ENCODE measurements at places on chromosomes 2 and 18. TPM values are rescaled to one million over a fixed set of nuclear protein-coding genes. Genes with fewer than 3 reads are reported as not detected.

Gene ZNF521
- total RNA-seq, result 16.5 TPM

Gene ZNF516
- total RNA-seq, result 25.9 TPM

Gene VIL1
- total RNA-seq, result not detected

Gene BOK
- 41.2 TPM for total RNA-seq

Gene CPLX4
- not detected for total RNA-seq

Gene IDH1
- 106 TPM for total RNA-seq

Gene IL36RN
- not detected for total RNA-seq

Gene EFHD1
- 7.0 TPM for total RNA-seq

DNA sequence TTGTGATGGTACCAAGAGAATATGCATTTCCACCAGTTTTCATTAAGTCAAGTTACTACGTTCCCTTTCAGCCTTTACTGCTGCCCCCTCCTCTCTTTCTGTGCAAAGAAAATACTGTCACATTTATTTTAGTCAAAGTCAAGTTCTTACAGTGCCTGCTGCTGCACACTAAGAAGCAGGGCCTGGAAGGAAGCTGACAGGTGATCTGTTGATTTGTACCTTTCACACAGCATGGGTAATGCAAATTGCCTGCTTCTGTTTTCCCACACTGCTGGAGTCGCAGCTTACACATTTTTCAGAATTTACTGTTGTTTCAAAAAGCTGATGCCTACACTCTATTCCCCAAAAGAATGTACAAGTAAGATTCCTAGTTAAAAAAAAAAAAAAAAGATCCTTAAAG lies 48.7 kb upstream of the CD226 start:
- H3K27me3 ChIP-seq, result no peaks in the 10 kb centered on the region
- peaks cover 15% of the 10 kb centered on the region for H3K36me3 ChIP-seq
- peaks cover 15% of the 10 kb centered on the region for H3K4me1 ChIP-seq

DNA sequence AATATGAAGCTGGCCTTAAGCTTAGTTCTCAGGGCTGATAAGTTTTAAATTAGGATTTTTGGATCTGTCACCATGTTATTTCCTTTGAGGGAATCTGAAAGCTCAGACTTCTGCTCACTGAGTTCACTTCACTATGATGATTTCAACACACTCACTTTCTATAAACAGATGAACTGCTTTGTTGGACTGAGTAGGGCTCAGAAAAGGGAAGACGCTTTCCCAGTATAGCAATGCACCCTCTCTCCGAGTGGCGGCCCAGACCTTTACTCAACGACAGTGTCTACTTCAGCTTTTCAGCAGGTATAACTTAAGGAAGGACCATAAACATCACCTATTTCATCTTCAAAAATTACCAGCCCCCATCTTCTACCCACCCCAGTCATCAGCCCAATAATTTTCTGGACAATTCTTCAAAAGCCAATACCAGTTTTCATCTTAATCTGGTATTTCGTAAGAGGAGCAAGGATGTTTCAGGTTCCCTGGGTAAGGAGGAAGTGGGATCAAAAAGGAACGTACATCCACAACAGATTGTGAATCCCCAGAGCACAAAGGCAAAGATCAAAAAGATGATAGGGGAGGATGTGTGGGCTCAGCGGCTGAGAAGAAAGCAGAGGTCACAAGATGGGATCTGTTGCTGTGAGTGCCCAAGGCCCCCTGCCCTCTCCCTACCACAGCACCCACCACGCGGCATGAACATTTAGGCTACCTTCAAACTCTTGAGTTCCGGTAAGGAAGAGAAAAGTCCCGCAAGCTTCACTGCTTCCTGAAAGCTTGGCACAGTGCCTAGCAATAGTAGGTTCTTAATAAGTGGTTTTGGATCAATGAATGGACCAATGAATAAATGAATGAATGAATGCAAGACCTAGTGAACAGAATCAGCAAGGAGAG lies 41.9 kb downstream of the LPIN2 start:
- peaks cover 96% of the 10 kb centered on the region for H3K4me1 ChIP-seq
- no peaks in the 10 kb centered on the region for H3K27me3 ChIP-seq
- DNase-seq, result no peak

DNA sequence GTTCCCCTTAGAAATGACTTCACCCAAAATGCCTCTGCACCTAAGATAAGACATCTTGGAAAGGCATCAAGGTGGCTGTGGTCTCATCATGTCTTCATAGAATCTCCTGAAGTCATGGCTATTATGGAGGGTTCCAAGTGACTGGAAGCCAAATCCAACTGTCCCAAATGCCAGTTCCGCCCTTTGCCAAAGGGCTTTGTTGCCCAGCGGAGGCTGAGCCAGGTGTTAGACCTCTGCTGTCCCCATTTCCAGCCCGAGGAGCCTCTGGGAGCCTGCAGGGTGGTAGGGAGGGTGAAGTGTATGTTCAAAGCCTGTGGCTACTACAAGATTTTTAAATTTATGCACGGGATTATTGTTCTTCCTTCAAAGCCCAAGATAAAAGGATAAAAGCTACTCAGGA lies 25.7 kb downstream of the RHOB start:
- no peak overlapping the region for H3K4me3 ChIP-seq
- no peaks in the 10 kb centered on the region for H3K36me3 ChIP-seq
- peak; percentile 22 for DNase-seq
- no peaks in the 10 kb centered on the region for H3K27me3 ChIP-seq

DNA sequence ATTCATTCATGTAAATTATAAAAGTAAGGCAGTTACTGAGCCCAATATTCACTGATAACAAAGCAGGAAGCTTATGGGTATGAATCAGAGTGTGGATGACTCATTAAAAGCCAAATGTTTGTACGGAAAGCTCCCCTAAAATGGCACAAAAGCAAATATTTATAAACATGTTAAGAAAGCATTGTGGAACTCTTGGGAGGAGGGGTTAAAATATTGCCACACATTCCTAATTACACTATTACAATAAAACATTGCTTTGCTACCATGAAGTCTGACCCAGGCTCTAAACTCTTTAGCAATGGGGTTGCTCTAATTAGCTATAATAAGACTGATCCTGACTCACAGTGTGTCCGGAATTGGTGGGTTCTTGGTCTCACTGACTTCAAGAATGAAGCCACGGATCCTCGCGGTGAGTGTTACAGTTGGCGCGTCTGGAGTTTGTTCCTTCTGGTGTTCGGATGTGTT lies 110.9 kb downstream of the NAB1 start:
- H3K4me3 ChIP-seq, result no peak overlapping the region
- DNase-seq, result no peak
- H3K27ac ChIP-seq, result no peak overlapping the region
- no peaks in the 10 kb centered on the region for H3K27me3 ChIP-seq

GRCh38 chr2:37631292-37631691 lies 40.1 kb downstream of the CDC42EP3 start:
- H3K4me3 ChIP-seq, result no peak overlapping the region
- H3K4me1 ChIP-seq, result peaks cover 38% of the 10 kb centered on the region
- no peak for DNase-seq
- H3K36me3 ChIP-seq, result no peaks in the 10 kb centered on the region
- peak overlapping the region; percentile 42 for H3K27ac ChIP-seq

DNA sequence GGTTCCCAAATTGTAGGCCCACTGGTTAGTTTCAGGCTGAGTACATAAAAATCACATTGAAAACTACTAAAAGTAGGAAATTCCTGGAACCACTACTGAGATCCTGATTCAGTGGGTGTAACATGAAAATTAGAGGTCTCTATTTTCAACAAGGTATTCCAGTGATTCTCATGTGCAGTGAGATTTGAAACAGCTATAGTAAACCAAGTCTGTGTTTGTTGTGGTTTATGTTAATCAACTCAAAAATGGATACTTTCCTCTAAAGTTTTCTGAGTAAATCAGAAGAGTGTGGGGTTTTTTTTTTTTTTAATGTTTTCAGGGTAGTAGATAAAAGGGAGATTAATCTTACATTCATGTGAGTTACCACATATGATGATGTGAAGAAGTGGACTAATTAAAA lies 42.4 kb upstream of the LIMS1 start:
- H3K4me3 ChIP-seq, result no peak overlapping the region
- no peaks in the 10 kb centered on the region for H3K27me3 ChIP-seq
- no peak for DNase-seq
- H3K4me1 ChIP-seq, result no peaks in the 10 kb centered on the region
- H3K27ac ChIP-seq, result no peak overlapping the region

GRCh38 chr2:88216641-88217040 lies 46.5 kb downstream of the THNSL2 start:
- no peak overlapping the region for H3K4me3 ChIP-seq
- DNase-seq, result no peak
- no peaks in the 10 kb centered on the region for H3K4me1 ChIP-seq
- H3K27ac ChIP-seq, result no peak overlapping the region

DNA sequence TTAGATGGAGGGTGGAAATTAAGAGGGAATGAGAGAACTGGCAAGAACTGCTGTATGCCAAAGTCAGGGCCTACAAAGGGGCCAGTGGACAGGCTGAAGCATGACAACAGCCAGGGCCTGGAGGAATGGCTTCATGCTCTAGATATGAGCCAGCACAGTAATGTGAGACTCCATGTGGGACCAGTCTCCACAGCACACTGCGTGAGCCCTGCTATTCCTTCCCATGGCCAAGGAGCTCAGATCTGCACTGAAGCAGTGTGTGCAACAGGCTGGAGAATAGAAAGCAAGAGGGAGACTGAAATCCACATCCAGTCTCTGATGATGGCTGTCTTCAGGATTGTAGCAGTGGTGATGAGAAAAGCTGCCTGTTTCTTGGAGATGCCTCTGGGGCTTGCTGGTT lies 162.8 kb downstream of the TPGS2 start:
- no peak overlapping the region for H3K4me3 ChIP-seq
- H3K27ac ChIP-seq, result no peak overlapping the region
- H3K27me3 ChIP-seq, result peaks cover 3% of the 10 kb centered on the region

DNA sequence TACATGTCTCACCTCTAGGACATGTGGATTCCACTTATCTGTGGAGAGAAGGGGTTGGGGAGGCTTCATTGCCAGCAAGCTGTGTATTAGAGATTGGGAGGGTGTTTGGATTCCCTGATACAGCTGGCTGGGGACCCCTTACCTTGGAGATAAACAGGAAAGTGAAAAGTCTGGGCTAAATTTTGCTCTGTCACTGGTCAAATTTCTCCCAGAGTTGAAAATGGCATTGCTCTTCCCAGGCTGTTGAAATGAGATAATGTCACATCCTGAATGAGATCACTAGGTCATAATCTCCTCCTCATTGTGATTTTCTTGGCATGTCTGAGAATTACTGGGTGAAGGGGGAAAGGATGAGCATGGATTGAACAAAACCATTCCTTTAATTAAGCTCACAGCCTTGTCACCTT lies 265.0 kb upstream of the PARD3B start:
- H3K4me3 ChIP-seq, result no peak overlapping the region
- H3K4me1 ChIP-seq, result no peaks in the 10 kb centered on the region
- DNase-seq, result no peak
- H3K27me3 ChIP-seq, result no peaks in the 10 kb centered on the region

DNA sequence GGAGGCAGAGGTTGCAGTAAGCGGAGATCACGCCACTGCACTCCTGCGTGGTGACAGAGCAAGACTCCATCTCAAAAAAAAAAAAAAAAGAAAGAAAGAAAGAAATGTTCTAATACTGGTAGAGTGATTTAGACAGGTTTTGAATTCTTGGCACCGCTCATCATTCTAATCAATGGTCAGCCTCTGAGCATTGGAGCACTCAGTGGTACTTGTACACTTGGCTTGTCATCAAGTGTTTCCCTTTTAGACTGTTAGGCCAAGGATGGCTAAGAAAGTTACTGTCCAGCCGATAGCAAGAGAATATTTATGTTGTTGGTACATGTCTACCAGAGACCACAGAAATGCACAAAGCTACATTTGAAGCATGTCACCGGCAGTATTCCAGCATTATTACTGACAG lies 444.1 kb upstream of the RAB12 start:
- no peaks in the 10 kb centered on the region for H3K4me1 ChIP-seq
- DNase-seq, result no peak
- H3K27me3 ChIP-seq, result no peaks in the 10 kb centered on the region
- no peak overlapping the region for H3K27ac ChIP-seq
- H3K4me3 ChIP-seq, result no peak overlapping the region

- H3K27ac ChIP-seq, result no peak overlapping the region
- no peak overlapping the region for H3K4me3 ChIP-seq
- H3K36me3 ChIP-seq, result peaks cover 8% of the 10 kb centered on the region
- H3K4me1 ChIP-seq, result no peaks in the 10 kb centered on the region
These were observed 125.0 kb upstream of the CD226 start for GRCh38 chr18:70072678-70073077.

GRCh38 chr2:41510108-41510507 lies 537.7 kb upstream of the PKDCC start:
- DNase-seq, result peak; percentile 4
- no peak overlapping the region for H3K27ac ChIP-seq
- H3K4me3 ChIP-seq, result no peak overlapping the region
- no peaks in the 10 kb centered on the region for H3K27me3 ChIP-seq
- no peaks in the 10 kb centered on the region for H3K4me1 ChIP-seq

- peak; percentile 37 for DNase-seq
- no peaks in the 10 kb centered on the region for H3K4me1 ChIP-seq
- H3K27me3 ChIP-seq, result no peaks in the 10 kb centered on the region
- no peaks in the 10 kb centered on the region for H3K36me3 ChIP-seq
- no peak overlapping the region for H3K27ac ChIP-seq
These were observed 367.8 kb upstream of the HS6ST1 start for GRCh38 chr2:128686497-128686859.

DNA sequence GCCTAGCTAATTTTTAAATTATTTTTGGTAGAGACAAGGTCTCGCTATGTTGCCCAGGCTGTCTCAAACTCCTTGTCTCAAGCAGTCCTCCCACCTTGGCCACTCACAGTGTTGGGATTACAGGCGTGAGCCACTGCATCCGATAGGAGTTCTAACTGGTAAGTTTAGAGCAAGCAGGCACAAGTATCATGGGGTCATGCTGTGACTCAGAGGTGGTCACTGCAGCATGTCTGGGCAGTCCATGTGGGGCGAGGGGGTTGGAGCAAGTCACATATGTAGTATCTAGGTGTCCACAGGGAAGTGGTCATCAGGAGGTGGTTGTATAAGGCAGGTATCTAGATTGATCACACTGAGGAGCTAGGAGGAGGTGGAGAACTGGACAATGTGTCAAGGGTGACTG lies 22.7 kb upstream of the STARD7 start:
- no peak overlapping the region for H3K27ac ChIP-seq
- H3K27me3 ChIP-seq, result no peaks in the 10 kb centered on the region
- H3K4me1 ChIP-seq, result no peaks in the 10 kb centered on the region
- no peaks in the 10 kb centered on the region for H3K36me3 ChIP-seq
- no peak for DNase-seq

DNA sequence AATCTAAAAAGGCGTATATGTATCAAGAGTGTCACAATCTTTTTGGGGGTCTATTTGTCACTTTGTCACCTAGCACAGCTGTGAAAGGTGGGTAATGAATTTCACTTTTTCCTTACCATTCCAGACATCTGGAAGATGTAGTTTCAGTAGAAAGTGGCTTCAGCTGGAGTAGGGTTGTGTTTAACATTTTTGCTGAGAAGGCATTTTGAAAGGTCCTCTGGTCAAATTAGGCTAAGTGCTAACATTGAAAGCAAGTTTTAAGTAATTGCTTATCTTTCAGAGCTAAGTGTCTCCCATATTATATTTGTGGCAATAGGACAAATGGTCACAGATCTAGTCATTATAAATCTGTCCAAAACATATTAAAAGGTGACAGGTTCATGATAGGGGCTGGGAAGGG lies 542.1 kb upstream of the SPHKAP start:
- no peaks in the 10 kb centered on the region for H3K36me3 ChIP-seq
- no peaks in the 10 kb centered on the region for H3K27me3 ChIP-seq
- H3K4me3 ChIP-seq, result no peak overlapping the region
- DNase-seq, result no peak

Measured in stomach (tissue), 19 donors.